Activated T-helper 1 cell treated with Interleukin-2 at 50 U/mL for 16 hours (primary cell): ENCODE measurements at places on chromosomes 6 and 20.

DNA sequence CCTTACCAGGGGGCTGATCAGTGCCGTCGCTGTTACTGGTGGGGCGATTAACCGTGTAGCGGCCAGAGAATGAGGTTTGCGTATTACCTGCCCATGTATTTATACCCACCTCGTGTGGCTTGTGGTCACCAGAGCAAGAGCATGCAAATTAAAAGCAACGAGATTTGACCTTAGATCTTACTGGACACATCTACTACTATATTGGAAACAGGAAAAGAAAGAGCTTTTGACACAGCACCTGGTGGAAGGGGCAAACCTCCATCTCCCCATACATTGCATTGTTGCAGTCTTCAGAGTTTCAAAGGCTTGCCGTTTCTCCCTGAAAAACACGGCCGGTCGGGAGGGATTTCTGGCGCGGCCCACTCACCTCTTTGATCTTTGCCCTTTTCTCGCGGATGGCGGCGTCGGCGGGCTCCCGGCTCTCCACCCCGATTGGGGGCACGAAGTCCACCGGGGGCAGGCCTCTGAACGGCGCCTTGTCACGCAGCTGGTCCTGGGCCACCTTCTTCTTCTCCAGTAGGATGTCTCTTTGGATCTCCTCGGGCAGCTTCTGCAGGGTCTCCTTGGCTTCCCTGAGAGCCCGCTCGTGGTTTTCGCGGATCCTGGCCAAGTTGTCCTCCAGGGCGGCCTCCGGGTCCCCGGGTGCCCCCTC is 1.3 kb downstream of the MAN1A1 start:
- DNase-seq: peak; percentile 18

DNA sequence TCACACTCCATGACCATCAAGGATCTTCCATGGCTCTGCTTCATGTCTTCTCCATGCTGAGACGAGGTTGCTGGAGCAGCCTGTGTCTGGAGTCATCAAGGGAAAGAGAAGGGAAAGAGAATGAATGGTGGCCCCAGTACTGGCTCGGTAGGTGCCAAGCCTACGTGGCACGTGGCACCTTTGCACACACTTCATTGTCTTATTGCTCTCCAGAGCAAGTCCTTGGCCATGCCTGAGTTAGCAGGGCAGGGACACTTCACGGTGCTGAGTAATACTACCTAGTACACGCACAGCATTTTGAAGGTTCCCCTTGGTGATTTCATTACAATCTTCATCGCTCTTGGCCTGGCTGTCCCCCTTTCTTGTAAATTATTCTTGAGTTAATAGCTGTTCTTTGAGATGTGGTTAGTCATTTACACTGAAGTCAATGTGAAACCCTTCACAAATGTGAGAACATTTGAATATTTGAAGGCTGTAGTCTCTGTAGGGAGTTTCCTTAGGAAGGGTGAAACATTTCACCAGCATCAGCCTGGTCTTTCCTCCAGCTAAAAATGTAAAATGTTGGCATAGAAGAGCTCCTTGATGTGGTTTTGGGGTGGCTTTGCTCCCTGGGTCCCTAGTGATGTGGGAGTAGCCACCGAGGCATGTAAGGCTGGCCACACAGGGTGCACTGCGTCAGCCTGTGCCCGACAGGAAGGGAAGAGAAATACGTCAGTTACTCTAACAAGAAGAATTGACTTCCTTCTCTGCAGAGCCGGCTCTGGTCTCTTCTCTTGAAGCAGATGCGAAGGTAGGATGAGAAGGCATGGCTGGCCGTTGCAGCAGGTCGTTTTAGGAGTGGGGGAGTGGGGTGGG is at the start of gene SYTL3:
TSS of gene SYTL3 (plus strand) at position 766 of the 855 bp plus-strand sequence. CDS start 13,215 bp downstream, outside the sequence.
- peak; percentile 53 for DNase-seq

GRCh38 chr20:51661609-51662178 is 106.5 kb downstream of the ATP9A start:
- peak; percentile 5 for DNase-seq

- no peak for DNase-seq
These were observed 55.0 kb downstream of the PDE7B start for GRCh38 chr6:135906542-135906941.

- no peak for DNase-seq
These were observed 148.9 kb downstream of the BCAS1 start for GRCh38 chr20:53921443-53921973.

GRCh38 chr6:26033085-26033940 is 53.9 kb upstream of the HFE start:
- peak; percentile 31 for DNase-seq

GRCh38 chr6:154842833-154843232 is 109.6 kb downstream of the SCAF8 start:
- no peak for DNase-seq

GRCh38 chr6:11645016-11645415 is 107.5 kb downstream of the TMEM170B start:
- no peak for DNase-seq

GRCh38 chr6:130432838-130433237 is 67.0 kb downstream of the TMEM200A start:
- DNase-seq: no peak

DNA sequence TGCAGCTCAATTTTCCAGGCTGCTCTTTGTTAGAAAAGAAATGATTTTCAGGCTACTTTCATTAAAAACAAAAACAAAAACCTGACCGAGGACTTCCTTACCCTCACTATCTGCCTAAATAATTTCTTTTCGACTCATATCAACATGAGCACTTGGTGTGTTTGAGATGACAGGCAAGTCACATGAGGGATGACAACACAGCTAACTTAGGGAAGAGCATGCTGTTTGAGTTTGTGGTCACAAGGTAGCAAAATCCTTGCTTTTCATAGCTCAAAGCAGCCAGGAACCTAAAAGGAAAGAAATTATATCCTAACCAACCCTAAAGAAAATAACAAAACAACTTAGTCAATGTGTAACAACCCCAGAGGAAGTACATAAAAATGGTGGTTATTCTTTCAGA is 459.5 kb downstream of the KIF16B start:
- no peak for DNase-seq

GRCh38 chr20:59386809-59387208 is 86.4 kb downstream of the EDN3 start:
- DNase-seq: no peak

DNA sequence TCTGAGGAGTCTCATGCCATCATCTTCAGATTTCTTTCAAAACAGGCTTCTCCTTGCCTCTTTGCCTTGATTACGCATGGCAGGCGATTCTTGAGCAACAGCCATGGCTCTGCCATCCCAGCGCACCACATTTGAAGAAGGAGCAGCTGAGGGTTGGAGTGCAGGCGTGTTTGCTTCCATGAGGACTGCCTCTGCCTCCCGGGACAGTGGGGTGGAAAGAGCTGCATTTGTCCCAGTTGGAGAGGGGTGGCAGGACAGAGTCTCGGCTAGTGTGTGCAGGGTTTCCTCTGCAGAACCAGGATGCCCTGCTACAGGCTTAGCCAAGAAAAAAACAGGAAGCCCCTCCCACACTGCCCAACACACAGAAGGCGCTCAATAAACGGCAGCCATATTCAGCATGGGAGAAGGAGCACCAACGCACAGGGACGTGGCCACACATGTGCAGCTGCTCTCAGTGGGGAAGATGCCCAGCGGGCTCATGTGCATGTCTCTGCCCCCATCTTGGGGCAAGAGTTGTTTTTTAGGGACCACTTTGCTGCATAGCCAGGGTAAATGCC is 36.6 kb downstream of the IRF4 start:
- no peak for DNase-seq

GRCh38 chr20:61832181-61832580 is 233.5 kb downstream of the TAF4 start:
- no peak for DNase-seq

DNA sequence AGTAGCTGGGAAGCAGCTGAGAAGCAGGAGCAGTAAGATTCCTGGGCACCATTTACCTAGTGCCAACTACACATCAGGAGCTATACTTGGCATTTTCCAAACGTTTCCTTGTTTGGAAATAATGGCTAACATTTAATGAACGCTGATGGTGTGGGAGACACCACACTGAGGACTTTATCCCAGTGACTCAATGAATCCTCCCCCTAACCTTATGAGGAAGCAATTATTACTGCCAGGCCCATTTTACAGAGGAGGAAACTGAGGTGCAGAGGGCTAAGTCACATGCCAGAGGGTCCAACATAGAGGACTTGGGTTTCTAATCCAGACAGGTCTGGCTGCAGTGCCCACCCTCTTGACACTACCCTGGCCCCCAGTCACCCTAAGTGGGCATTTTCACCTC is 6.1 kb downstream of the PTGIS start:
- no peak for DNase-seq

GRCh38 chr6:4513561-4513960 is 262.6 kb upstream of the CDYL start:
- DNase-seq: no peak

GRCh38 chr6:18609715-18610114 is 222.6 kb downstream of the RNF144B start:
- no peak for DNase-seq

DNA sequence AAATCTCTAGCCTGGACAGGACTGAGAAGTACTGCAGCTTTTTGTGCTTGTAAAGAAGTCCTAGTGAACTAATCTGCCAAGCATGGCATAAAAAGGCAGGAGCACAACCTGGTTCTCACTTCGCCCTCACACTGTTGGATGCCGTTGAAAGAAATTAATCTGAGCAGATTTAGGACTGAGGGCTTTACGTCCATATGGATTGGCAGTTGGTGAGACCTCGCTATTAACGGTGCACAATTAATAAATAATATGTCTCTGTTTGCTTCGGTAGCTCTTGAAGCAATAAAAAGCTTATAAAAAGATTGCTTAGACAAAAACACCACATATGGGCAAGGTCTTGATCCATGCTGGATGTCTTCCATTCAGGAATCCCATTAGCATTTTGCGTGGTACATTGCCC is 185.6 kb upstream of the EPHA7 start:
- DNase-seq: no peak
